ENCODE measurements at places on chromosomes 1 and 21. TPM values are rescaled to one million over a fixed set of nuclear protein-coding genes. Genes with fewer than 3 reads are reported as not detected.

The LRRC71 gene
- 0.28 TPM for polyA plus RNA-seq

The C1orf87 gene
- polyA plus RNA-seq: not detected

DNA sequence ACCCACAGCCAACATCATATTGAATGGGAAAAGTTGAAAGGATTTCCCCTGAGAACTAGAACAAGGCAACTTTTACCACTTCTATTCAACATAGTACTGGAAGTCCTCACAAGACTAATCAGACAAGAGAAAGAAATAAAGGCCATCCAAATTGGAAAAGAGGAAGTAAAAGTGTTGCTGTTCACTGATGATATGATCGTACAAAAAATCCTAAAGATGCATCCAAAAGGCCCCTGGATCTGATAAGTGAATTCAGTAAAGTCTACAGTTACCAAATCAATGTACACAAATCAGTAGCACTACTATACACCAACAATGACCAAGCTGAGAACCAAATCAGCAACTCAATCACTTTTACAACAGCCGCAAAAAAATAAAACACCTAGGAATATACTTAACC, 28.3 kb downstream of the RAB3GAP2 start:
- no peaks in the 10 kb centered on the region for H3K4me1 ChIP-seq
- no peak overlapping the region for H3K27ac ChIP-seq
- DNase-seq: no peak
- no peaks in the 10 kb centered on the region for H3K27me3 ChIP-seq
- H3K36me3 ChIP-seq: peaks cover 2% of the 10 kb centered on the region

GRCh38 chr1:70987497-70987896, 60.1 kb downstream of the PTGER3 start:
- DNase-seq: no peak
- H3K36me3 ChIP-seq: no peaks in the 10 kb centered on the region
- H3K4me1 ChIP-seq: no peaks in the 10 kb centered on the region
- H3K27ac ChIP-seq: no peak overlapping the region
- no peaks in the 10 kb centered on the region for H3K27me3 ChIP-seq

DNA sequence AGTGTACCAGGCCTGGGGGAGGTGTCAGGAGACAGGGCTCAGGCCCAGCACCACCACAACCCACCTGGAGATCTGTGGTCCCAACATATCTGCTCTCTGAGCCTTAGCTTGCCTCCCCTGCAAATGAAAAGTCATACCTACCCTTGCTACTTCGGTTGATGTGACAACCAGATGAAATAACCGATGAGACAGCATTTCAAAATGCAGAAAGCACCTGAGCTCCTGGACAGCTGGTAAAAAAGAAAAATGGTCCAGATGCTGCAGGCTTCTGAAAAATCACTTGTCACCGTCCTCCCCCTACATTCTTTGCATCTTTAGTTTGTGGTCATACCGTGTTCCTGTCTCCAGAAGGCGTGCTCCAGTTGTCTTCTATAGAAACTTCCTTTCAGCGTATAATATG, 52.0 kb upstream of the COA6 start:
- peaks cover 26% of the 10 kb centered on the region for H3K27me3 ChIP-seq
- H3K4me1 ChIP-seq: no peaks in the 10 kb centered on the region
- no peak overlapping the region for H3K27ac ChIP-seq
- H3K36me3 ChIP-seq: no peaks in the 10 kb centered on the region

GRCh38 chr1:163561580-163562295, 240.0 kb downstream of the NUF2 start:
- H3K4me1 ChIP-seq: no peaks in the 10 kb centered on the region
- H3K36me3 ChIP-seq: no peaks in the 10 kb centered on the region
- H3K4me3 ChIP-seq: no peak overlapping the region

Data from large intestine (tissue), 12 donors.